Right renal pelvis (tissue), 4 donors: ENCODE measurements at places on chromosomes 4 and X. TPM values are rescaled to one million over a fixed set of nuclear protein-coding genes. Genes with fewer than 3 reads are reported as not detected.

KLHL13 gene
- polyA plus RNA-seq = 115 TPM

FAM199X gene
- polyA plus RNA-seq = 39.5 TPM

COL25A1 gene
- 15.3 TPM for polyA plus RNA-seq

RBMXL3 gene
- not detected for polyA plus RNA-seq

DIPK2B gene
- 9.6 TPM for polyA plus RNA-seq

PAGE5 gene
- polyA plus RNA-seq = not detected

XAGE3 gene
- polyA plus RNA-seq = not detected

MUC7 gene
- 0.11 TPM for polyA plus RNA-seq

ADAM29 gene
- polyA plus RNA-seq = not detected

GPRIN3 gene
- 8.7 TPM for polyA plus RNA-seq

UGT2A1 gene
- 0.23 TPM for polyA plus RNA-seq

DNA sequence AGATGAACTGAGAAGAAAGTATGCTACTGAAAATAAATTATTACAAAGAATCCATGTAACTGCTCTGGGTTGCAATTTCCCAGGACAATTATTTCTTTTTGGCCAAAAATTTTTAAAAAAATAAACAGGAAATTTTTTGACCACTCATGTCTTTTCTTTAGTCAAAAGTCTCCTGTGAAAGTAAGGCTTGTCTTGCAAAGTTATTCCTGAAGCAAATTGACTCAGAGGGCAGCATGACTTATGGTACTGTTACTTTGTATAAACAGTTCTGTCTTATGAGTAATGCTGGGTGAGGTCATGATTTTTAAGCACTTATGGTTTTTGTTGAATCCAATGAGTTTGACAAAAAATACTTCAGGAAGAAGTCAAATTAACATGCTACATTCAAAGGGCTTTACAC, 292.8 kb upstream of the ARSJ start:
- no peak for DNase-seq

- DNase-seq = no peak
Measured at GRCh38 chr4:123787512-123788080, 391.0 kb downstream of the SPRY1 start.

GRCh38 chrX:31847773-31848172, 775.9 kb upstream of the FTHL17 start:
- DNase-seq = no peak

DNA sequence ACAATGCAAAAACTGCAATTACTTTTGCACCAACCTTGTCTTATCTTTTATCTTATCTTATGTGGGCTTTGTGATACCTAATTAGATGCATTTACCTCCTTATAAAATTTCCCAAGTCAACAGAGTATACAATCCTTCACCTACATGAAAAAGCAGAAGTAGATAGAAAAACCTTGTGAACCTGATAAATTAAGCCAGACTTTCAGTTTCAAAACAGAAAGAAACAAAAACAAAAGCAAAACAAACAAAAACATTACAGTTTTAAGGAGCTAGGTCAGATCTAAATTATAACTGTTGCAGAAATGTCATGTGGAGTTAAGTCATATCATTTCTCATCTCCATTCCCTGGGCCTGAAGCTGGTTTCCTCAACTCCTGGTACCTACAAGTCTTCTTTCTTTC, 24.9 kb upstream of the CXXC4 start:
- DNase-seq = no peak

- no peak for DNase-seq
Measured at GRCh38 chr4:1168191-1169101, 3.9 kb downstream of the SPON2 start.

GRCh38 chr4:164442180-164442579, 311.8 kb upstream of the SMIM31 start:
- no peak for DNase-seq

DNA sequence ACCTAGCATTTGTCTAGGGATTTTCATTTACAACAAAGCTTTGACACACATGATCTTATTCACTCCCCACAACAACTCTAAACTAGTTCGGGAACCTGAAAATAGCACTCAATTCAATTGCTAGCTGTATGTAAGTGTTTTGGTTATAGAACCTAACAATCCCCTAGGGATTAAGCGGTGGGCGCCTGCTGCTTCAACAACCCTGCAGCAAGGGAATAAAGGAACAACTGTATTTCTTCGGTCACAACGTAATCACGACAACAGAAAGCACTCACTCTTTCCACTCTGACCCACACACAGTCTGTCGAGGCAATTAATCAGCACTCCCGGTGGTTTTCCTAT, 674 bp upstream of the DIAPH2 start:
- no peak for DNase-seq

DNA sequence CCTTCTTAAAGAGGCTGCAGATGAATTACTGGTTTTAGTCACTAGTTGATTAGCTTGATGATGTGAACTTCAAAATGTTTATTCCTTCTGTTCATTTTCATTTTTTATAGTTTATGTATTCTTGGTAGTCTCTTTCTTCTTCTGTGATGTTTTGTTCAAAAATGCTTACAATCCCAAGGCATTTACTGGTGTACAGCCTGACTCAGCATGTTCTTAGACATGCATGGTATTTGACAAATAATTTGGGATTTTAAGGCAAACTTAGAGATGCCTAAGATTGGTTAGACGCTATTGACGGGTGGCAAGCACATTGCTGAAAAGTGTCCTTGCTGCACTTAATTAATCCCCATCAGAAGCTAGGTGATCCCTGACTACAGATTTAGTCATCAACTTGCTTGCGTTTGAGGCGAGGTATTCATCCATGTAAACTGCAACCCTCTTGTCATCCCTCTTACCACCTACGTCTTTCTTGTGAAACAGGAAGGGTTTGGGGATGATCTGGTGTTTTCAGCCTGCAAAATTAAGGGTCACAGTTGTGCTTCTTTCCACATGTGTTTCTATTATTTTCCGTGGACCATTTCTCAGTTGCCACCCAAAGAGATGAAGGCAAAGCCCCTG, 331.8 kb downstream of the DKK2 start:
- no peak for DNase-seq

GRCh38 chrX:17521871-17522693, 147.1 kb downstream of the NHS start:
- DNase-seq = no peak

DNA sequence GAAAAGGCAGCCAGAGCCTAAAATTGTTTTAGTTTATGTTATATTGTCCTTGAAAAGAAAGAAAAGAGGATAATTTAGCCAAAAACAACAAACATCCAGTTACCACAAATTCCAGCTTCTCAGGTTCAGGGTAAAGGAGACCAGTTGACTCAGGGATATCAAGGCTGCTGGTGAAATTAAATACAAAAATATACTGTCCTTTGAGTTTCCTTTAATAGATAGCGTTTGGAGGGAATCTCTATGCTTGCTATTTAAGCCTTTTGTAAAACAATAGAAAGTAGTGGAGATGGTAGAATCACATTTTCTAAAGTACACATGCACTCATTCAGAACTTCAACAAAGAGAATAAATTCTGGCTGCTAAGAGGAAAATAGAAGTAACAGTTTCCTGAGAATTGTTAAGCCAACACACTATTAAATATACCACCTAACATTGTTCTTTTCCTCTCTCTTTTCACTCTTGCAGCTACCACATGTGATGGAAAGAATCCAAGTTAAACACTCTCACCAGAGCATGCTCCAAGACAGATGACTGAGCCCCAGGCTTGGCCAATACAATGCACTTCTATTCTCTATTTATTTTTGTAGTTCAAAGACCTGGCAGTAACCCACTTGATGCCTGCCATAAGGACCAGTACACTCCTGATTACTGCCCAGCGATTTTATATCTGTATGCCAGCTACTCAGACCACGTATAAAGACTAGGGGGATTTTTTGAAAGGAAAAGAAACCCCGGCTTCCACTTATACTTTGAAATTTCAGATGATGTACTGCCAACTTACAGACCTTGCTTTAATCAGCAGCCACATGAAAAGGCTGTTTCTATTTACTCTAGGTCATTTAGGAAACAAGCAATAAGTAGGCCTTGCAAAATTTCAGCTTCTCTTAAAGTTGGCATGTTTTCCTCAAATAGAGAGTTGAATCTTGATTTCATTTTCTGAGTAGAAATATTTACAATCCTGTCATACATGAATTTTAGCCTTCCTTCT, 756.9 kb downstream of the FAT4 start:
- DNase-seq = no peak

- no peak for DNase-seq
Measured at GRCh38 chrX:12411831-12412230, 273.6 kb downstream of the FRMPD4 start.

DNA sequence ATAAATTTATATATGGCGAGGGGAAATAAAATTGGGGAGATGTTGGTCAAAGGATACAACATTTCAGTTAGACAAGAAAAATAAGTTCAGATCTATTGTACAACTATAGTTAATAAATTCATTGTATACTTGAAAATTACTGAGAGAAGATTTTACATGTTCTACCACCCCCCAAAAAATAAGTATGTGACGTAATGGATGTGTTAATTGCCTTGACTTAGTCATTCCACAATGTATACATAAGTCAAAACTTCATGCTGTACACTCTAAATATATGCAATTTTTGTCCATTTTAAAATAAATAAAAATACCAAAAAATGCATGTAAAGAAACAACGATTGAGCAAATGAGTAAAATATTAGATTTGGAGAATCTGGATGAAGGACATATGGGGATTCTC, 1.8 kb downstream of the USP11 start:
- no peak for DNase-seq

DNA sequence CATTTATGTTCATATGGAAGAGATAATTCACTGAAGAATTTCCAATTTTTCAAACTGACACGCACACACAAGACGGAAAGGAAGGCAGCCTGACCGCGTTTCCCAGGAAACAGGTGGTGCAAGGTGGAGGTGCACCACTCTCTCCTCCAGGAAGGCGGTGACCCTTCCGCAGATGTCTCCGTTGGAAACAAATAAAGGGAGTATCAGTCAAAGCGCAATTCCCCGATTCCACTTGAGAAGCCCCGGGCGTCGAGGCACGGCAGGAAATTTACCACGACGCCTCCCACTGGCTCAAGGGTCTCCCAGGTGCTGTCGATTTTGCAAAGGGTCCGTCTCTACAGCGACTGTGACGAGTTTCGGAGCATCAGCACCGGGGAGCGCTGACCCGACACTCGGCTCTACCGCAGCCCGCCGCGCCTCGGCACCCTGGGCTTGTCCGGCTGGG, 770 bp upstream of the TIGD2 start:
- DNase-seq = no peak

GRCh38 chrX:124229374-124229773, 103.1 kb upstream of the TEX13D start:
- DNase-seq = no peak

DNA sequence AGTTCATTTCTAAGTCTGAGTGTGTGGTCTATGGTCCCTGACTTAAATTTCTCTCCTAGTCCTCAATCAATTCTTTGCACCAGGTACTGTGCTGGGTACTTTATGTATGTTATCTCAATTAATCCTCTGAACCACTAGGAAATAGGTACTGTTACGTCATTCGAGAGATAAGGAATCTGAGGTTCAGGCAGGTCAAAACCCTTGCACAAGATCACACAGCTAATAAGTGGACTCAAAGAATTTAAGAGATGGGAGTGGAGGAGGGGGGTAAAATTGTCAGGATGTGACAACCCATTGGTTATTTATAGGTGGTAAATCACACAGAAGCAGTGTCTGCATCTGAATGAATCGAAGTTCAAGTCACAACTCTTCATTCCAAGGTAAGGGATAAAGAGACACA, 169.4 kb downstream of the EFHC2 start:
- DNase-seq = no peak

DNA sequence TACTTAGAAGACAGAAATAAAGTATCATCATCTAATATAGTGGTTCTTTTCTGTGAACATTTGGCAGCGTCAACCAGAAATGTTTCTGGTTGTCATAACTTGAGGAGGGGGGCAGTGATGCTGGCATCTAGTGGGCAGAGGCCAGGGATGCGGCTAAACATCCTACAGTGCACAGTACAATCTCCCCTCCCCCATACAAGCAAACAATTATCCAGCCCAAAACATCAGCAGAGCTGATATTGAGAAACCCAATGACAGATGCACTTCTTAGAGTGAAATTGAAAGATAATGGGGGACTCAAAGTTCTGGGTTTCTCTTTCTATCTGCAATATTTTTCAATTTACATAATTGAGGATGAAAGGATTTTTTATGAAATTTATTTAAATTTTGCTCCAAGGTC, 1.9 kb upstream of the EIF1AX start:
- no peak for DNase-seq

DNA sequence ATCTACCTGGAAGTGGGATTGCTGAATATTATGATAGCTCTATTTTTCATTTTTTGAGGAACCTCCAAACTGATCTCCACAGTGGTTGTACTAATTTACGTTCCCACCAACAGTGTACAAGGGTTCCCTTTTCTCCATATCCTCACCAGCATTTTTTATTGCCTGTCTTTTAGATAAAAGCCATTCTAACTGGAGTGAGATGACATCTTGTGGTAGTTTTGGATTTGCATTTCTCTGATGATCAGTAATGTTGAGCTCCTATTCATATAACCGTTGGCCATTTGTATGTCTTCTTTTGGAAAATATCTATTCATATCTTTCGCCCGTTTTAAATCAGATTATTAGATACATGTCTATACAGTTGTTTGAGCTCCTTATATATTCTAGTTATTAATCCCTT, 101.8 kb downstream of the RASGEF1B start:
- DNase-seq = no peak

DNA sequence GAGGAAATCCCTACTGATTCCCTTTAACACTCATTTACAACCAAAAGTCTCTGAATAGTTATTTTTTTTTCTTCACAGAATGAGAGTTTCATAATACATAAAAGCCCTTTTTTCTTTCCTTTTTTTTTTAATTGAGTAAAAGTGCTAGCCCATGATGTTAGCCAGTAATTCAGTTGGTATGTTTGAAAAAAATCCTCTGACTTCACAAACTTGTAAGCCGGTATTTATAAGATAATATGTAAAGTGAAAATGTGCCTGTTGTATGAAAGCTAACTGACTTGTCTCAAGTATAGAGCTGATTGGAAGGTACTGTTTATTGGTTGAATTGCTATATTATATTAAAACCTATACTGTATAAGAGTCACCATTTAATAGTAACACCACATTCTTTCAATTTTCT, 70.2 kb upstream of the NEIL3 start:
- no peak for DNase-seq

DNA sequence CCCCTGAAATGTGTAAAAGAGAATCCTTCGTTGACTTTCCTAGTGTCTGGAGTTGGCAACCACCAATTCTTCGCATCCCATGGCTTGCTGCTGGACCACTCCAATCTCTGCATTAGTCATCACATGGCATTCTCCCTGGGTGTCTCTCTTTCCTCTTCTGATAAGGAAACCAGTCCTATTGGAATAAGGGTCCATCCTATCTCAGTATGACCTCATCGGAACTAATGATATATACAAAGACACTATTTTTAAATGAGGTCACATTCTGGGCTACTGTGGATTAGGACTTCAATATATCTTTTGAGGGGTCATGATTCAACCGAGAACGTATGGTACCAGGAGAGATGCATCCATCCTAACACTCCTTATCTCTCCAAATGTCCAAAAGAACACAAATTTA, 259.1 kb upstream of the CPEB2 start:
- no peak for DNase-seq

DNA sequence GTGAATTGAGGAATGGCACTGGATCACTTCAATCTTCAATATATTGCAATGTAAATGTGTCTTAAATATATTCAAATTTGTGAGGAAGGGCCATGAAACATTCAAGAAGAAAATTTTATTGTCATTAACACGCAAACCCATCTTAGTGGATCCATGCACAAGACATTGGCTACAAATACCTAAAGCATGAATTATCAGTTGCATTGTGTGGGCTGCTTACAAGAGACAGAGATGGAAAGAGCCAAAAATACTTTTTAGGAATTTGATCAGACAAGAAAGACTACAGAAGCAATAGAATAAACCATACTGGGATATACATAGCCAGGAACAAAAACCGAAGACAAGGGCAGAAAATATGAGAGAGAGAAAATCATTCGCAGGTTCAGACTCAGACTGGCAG, 616.2 kb upstream of the GRIA3 start:
- DNase-seq = no peak
